ENCODE measurements at places on chromosomes 3 and 15.

GRCh38 chr3:88678747-88679146 lies 428.7 kb upstream of the EPHA3 start:
- DNase-seq = no peak

GRCh38 chr3:113981803-113982202 lies 34.0 kb downstream of the ZDHHC23 start:
- DNase-seq = peak; percentile 16

DNA sequence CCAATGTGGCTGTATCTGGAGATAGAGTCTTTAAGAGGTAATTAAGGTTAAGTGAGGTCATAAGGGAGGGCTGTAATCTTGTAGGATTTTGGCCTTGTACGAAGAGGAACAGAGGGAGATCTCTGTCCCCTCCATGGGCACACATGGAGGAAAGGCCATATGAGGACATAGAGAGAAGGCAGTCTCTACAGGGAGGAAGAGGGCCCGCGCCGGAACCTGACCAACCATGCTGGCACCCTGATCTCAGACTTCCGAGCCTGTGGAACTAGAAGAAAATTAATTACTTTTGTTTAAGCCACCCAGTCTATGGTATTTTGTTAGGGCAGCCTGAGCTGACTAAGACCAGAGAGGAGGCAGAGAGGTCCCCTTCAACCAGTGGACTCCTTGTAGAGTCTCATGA lies 17.7 kb upstream of the MRPS22 start:
- no peak for DNase-seq

GRCh38 chr15:81011593-81011992 lies 10.9 kb downstream of the TLNRD1 start:
- no peak for DNase-seq

DNA sequence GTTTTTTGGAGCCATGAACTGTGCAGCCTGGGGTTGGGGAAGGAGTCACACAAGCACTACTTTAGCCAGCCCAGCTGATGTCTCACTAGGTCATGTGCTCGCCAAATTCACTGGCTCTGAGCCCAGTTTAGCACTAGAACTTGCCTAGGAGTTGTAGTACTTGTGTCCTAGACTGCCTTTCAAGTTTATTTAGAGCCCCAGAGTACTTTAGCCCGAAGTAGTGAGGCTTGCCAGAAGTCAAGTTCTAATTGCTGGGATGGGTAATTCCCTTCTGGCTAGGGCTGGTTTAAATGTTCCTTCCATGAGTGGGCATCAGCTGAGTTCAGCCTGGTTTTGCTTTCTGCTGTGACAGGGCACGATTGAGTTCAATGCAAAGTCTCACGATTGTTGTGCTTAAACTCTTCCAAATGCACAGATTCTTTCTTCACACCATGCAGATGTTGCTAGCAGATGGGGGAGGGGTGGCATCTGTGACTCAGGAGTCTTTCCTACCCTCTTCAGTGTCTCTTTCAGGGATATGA lies 228.2 kb upstream of the ZPLD1 start:
- DNase-seq = no peak

DNA sequence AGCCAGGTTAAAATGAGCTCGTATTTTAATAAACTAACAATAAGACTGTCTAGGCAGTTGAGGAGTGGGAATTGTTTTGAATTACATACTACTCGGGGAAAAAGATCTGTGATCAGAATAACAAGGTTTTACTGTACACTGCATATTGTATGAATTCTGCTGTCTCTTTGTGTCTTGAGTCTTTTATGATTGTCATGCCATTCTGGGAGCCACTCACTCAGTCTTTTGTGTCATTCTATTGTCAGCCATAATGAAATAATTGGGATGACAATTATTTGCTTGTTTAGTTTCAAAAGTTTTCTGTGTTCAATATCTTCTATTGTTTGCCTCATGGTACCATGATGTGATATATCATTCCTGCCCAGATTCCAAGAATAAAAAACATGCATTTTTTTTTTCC lies 339.6 kb upstream of the TBL1XR1 start:
- DNase-seq = no peak

GRCh38 chr3:37981348-37981664 lies 9.3 kb upstream of the VILL start:
- no peak for DNase-seq

- no peak for DNase-seq
These were observed 6.2 kb downstream of the SUCLG2 start for GRCh38 chr3:67648229-67648628.

DNA sequence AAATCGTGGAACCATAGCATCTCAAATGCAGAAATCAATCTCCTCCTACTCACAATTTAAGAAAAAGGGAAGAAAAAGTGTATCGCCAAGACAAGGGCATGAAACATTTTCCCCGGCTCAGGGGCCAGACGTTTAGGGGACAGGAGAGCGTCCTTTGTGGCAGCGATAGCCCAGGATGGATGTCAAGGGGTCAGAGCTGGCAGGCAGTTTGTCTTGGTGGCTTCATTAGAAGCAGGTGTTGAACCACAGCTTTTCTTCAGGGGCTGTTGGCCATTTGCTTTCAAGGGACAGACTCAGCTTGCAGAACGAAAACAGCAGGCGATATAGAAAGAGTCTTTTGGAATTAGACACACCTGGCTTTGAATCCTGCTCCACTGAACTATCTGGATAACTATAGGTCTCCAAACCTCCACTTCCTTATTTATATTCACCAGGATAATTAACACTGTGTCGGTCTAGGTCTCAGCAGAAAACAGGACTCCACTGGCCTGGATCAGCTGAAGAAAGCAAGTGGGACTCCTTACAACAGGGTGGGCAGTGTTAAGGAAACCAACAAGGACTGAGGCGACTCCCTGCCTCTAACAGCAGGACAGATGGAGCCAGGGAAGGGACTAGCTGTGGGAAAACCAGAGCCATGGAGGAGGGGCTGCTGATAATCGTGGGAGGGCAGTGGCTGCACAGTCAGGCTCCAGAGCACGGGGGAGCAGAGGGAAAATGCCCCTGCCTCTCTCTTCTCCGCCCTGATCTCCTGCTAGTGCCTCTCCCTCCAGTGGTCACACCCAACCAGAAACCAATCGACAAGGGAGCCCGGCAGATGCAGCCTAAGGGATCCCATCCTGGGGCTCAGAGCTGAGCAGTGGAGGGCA lies 123.6 kb downstream of the LIPC start:
- DNase-seq = no peak

DNA sequence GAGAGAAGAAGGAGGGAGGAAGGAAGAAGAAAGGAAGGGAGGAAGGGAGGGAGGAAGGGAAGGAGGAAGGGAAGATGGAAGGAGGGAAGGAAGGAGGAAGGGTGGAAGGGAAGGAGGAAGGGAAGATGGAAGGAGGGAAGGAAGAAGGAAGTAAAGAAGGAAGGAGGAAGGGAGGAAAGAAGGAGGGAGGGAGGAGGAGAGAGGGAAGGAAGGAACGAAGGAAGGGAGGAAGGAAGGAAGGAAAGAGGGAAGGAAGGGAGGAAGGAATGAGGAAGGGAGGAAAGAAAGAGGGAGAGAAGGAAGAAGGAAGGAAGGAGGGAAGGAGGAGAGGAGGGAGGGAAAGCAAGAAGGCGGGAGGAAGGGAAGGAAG lies 31.8 kb upstream of the ALDH1L1 start:
- DNase-seq = no peak

DNA sequence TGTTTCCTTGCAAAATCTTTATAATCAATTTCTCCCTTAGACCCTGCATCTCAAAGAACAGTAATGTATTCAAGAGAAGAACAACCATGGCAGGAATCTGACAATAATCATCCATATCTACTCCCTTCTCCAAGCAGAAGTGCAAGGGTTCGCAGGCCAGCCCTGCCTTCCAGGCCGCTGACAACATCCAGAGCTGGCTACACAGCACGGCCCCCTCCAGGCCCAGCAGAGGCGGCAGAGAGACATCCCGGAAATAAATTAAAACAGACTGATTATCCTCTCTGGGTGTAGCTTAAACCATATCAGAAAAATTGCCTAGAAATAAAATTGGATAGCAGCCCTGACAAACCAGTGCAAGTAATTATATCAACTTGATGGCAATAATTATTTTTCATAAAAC lies 223.3 kb downstream of the FAM43A start:
- DNase-seq = no peak

DNA sequence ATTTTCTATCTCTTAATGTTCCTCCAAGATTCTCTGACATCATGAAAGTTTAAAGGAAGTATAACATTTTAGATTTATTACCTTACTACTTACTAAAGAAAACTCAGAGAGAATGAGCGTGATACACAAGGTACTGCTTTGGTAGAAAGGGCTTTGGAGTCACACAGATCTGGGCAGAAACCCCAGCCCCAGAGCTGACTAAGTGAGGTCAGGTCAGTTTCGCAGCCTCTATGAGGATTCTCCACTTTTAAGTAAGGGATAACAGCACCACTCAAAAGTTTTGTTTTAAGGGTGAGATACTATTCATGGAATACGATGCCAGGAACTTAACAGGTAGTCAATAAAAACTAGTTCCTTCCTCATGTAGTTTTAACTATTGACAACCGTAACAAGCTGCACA lies 76.1 kb downstream of the CLDN11 start:
- DNase-seq = no peak

- DNase-seq = no peak
These were observed 27.6 kb downstream of the TBC1D2B start for GRCh38 chr15:78049691-78050440.

- no peak for DNase-seq
These were observed 149.4 kb downstream of the SNRK start for GRCh38 chr3:43435706-43436105.

- no peak for DNase-seq
These were observed 3.4 kb downstream of the AHSG start for GRCh38 chr3:186616299-186616617.

- peak; percentile 59 for DNase-seq
These were observed 70.6 kb downstream of the USF3 start for GRCh38 chr3:113625834-113626233.

DNA sequence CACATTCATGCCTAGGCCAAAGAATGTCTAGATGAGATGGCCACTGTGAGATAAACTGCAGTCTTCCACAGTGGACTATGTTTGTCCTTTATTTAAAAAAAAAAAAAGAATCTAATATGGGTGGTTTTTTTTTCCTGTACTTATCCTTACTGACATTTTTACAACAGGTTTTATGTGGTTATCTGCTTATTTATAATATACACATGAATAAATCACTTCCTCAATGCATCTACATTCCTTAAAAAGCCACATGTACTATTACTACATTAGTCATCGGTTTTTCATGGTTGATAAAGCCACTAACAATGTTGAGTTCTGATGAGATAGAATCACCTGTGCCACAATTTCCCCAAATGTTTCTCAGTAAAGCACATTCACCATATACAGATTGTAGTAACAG lies 341.3 kb upstream of the THBS1 start:
- no peak for DNase-seq

GRCh38 chr15:73336756-73337155 lies 32.0 kb downstream of the HCN4 start:
- no peak for DNase-seq

GRCh38 chr3:172530101-172530561 lies 6.9 kb upstream of the TNFSF10 start:
- DNase-seq = no peak

GRCh38 chr15:57165992-57166391 lies 210.3 kb upstream of the CGNL1 start:
- no peak for DNase-seq

GRCh38 chr3:113000691-113001090 lies 9.9 kb downstream of the GTPBP8 start:
- no peak for DNase-seq

Measured in B cell (primary cell).